ENCODE measurements at places on chromosomes 1 and 21.

GRCh38 chr1:234537236-234537635 is 58.3 kb upstream of the TARBP1 start:
- DNase-seq = no peak

- no peak for DNase-seq
These were observed 21.0 kb downstream of the TP53BP2 start for GRCh38 chr1:223824712-223825111.

DNA sequence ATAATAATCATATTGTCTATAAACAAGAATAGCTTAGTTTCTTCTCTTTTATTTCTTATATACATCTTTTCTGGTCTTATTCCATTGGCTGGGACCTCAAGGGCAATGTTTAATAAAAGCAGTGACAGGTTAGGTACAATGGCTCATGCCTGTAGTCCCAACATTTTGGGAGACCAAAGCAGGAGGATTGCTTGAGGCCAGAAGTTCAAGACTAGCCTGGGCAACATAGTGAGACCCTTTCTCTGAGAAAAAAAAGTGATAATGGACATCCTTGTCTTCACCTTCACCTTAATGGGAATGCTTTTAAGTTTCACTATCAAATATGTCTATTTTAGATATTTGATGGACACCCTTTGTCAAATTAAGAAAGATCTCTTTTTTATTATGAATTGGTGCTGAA is 8.1 kb downstream of the B3GALT5 start:
- no peak for DNase-seq

GRCh38 chr1:219329578-219329977 is 155.9 kb downstream of the LYPLAL1 start:
- no peak for DNase-seq

DNA sequence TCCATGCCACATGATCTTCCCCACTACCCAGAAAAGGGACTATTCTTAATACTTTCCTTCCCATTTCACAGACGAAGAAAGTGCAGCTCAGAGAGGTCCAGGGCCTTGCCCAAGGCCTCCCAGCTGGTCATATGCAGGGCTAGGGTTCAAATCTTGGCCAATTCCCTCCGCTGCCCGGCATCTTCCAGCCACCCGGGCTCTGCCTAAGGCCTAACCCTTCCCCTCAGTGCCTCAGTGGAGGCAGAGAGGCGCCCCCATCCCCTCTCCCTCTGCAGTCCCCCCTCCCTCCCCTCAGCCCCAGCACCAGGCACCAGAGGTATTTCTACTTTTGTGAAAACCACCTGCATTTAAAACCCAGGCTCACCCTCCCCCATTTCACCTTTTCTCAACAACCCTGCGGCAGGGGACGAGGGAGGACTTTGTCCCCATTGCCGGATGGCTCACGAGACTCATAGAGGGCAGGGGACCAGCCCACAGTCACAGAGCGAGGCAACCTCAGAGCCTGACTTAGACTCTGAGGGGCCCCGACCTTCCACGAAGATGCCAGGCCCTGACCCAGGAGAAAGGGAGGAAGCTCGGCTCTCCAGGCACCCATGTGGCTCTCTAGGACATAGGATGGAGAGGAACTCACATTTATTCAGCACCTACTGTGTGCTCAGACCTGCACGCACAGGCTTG is 12.3 kb downstream of the LAPTM5 start:
- DNase-seq = no peak

DNA sequence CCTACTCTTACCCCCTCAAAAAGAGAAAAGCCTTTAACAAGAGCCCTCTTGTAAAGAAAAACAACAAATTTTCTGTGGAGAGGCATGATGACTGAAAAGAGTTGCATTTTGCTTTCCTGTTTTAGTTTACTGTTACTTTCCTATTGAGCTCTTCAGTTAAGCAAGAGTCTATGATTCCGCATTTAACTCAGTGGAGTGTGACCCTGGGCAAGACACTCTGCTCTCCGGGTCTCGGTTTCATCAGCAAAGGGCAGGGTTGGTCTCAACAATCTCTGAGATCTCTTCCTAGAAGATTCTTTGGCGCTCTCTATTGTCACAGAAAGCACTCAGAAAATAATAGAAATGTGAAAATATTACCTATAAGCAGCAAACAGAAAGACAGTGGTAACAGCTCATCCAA is 175.7 kb downstream of the TGFBR3 start:
- no peak for DNase-seq

GRCh38 chr1:154772606-154773506 is 97.2 kb downstream of the KCNN3 start:
- no peak for DNase-seq
